ENCODE measurements at places on chromosomes 6 and 20. TPM values are rescaled to one million over a fixed set of nuclear protein-coding genes. Genes with fewer than 3 reads are reported as not detected.

DNA sequence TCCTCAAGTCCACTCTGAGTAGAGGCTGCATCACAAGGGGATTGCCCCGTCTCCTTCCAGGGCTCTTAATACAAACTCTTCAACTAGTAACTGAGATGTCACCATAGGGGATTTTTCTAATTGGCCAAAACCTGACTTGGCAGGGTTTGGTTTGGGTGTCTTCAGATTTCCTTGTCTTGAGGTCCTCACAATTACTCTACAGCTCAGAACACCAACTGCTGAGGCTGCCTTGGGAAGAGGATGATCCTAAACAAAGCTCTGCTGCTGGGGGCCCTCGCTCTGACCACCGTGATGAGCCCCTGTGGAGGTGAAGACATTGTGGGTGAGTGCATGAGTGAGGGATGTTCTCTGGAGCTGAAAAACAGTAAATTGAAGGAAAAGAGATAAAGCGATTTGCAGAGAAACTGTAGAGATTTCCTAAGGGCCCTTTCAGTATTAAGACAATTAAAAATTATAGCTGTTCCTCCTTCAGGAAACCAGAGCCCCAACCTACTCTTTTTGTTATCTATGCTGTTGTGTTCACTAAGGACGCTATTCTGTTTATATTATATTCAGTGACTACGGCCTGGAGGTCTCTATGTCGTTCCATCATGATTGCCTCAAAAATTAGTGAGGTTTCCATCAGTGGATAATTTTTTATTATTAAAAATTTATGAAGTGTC, at the start of gene HLA-DQA1:
Gene HLA-DQA1, plus strand, starts transcription at position 188 of the 662 bp plus-strand sequence. Its CDS starts 53 bp downstream, at position 241.
- no peak for DNase-seq

- DNase-seq = peak; percentile 56
Observed at GRCh38 chr6:12012558-12013306, 620 bp downstream of the HIVEP1 start.

DNA sequence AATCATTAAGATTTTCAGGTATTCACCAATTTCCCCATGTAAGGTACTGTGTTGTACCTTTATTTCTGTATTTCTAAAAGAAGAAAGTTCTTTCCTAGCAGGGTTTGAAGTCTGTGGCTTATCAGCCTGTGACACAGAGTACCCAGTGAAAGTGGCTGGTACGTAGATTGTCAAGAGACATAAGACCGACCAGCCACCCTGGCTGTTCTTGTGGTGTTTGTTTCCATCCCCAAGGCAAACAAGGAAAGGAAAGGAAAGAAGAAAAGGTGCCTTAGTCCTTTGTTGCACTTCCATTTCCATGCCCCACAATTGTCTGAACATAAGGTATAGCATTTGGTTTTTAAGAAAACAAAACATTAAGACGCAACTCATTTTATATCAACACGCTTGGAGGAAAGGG, 40.6 kb upstream of the SMIM28 start:
- DNase-seq = no peak

GRCh38 chr6:10759884-10760329, 12.3 kb downstream of the TMEM14B start:
- DNase-seq = no peak

The HLA-DRA gene
- 82.1 TPM for total RNA-seq

The MYMX gene
- not detected for total RNA-seq

The TULP4 gene
- 53.3 TPM for total RNA-seq

The SLC35D3 gene
- not detected for total RNA-seq

The GSTA3 gene
- total RNA-seq = not detected

The PET117 gene
- total RNA-seq = 10.2 TPM

All from liver (tissue), 10 donors.